ENCODE measurements at places on chromosomes 5 and 9.

DNA sequence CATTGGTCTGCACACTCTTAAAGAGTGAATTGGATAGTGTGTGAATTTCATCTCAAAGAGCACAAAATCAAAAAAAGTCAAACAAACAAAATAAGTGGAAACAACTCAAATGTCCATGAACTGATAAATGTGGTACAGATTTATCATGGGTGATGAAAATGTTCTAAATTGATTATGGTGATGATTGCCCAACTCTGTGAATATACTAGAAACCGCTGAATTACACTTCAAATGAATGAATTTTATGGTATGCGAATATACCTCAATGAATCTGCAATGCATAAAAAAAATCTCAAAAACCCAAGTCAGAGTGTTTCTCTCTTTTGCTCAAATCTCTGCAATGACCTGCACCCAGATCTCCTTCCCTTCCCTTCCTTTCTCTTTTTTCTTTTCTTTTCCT is 64.0 kb downstream of the PRRC1 start:
- DNase-seq, result no peak

DNA sequence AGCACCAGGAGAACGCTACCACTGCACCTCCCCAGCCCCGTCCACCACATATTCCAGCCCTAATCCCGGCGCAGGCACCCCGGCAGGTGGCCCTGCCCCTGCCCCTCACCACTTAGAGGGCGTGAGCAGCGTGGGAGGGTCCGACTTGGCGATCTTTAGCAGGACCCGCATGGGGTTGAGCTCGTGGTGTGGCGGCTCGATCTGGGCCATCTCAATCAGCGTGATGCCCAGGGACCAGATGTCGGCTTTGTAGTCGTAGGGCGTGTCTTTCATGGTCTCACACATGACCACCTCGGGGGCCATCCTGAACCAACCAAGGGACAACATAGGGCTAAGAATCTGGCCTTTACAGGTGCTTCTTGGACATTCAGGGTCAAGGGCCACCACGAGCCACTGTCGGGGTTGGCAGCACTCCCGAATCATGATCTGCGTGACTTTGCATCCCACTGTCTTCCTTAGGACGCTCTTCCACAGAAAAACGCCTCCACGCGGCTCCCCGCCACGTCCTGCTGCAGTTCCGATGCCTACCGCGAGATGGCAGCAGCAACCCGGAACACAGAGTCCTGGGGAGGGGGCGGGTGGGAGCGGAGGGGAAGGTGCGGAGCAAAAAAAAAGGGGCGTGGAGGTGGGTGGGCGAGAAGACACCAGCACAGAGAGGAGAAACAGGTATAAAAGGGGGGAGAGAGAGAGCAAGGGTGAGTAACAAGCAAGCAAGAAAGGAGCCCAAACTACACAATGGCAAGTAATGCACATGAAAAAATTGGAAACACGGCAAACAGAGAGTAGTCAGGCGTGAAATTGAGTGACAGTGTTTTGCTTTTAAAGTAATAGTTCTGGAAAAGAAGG is 81.3 kb downstream of the STK10 start:
- DNase-seq, result peak; percentile 56

DNA sequence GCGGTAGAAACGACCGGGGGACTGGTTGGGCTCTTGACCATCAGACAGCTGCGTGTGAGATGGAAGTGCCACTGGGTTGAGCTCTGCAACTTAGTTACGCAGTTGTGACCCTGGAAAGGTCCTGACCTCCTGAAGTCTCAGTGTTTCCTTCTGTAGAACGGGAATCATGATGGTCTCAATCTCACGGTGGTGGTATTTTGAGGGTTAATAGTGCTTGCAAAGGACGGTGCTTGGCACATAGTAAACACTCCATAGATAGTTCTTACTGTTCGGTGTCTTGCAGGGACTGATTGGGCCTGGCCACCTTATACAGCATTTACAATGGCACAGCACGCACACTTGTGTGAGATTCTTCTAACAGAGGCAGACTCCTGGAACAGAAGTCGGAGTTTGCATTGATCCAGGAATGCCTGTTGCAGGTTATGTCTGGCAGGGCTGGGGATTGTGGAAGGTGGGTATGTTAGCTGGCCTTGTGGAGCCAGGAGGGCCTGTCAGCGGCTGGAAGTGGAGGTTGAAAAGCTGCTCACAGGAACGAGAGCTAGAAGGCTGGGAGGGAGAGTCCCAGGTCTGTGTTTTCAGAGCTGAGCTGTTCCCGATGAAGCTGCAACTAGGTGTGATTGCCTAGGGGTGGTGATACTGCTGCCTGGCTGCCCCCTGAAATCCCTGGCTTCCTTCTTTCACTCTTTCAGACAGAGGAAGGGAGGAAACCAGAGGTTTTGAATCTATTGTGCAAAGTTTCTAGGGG is 962 bp upstream of the TXN start:
- peak; percentile 19 for DNase-seq

GRCh38 chr5:10262121-10262774 is 12.2 kb downstream of the CCT5 start:
- no peak for DNase-seq
